Prostate gland (tissue), 2 donors: ENCODE measurements at places on chromosomes 6 and 20. TPM values are rescaled to one million over a fixed set of nuclear protein-coding genes. Genes with fewer than 3 reads are reported as not detected.

SUN5 gene
- 4.7 TPM for total RNA-seq

MICAL1 gene
- total RNA-seq, result 13.9 TPM

PI16 gene
- total RNA-seq, result 18.0 TPM

PFDN6 gene
- 59.7 TPM for total RNA-seq

SLC22A2 gene
- total RNA-seq, result not detected

PRDM1 gene
- 3.5 TPM for total RNA-seq

GNAS-AS1 gene
- total RNA-seq, result 0.50 TPM

CLIC5 gene
- 3.2 TPM for total RNA-seq

ACTL10 gene
- 8.5 TPM for total RNA-seq

OOEP gene
- total RNA-seq, result 5.8 TPM

FHL5 gene
- total RNA-seq, result 4.9 TPM

CFAP61 gene
- 8.1 TPM for total RNA-seq

BEND6 gene
- total RNA-seq, result 3.2 TPM

MRPS10 gene
- 27.5 TPM for total RNA-seq

PGBD1 gene
- 4.2 TPM for total RNA-seq

NINL gene
- 31.1 TPM for total RNA-seq

SRC gene
- 61.2 TPM for total RNA-seq

HCK gene
- 6.0 TPM for total RNA-seq

DNA sequence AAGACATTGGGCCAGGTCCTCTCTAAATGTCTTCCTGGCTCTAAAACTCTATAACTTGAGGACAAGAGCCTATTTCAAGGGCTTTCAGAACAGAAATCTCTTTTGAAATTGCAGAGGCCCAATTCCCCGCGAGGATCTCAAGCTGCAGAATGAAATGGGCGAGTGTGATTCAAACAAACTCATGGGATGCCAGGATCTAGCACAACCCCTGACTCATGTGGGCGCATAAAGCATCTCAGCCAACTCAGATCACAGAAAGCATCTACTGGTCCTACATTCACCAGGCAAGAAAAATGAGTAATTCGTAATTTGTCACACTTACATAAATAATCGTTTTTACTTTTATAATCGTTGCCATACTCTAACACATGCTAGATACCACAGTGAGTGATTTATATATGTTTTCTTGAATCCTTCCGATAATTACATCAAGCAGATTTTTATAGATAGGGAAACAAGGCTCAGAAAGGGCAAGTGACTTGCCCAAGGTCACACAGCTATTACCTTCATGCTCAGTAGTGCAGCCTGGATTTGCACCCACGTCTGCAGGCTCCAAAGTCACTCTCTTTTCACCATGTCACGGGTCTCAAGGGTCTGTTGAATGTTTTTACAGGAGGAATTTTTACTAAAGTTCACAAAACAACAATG, 26.2 kb downstream of the FOXF2 start:
- DNase-seq, result no peak

DNA sequence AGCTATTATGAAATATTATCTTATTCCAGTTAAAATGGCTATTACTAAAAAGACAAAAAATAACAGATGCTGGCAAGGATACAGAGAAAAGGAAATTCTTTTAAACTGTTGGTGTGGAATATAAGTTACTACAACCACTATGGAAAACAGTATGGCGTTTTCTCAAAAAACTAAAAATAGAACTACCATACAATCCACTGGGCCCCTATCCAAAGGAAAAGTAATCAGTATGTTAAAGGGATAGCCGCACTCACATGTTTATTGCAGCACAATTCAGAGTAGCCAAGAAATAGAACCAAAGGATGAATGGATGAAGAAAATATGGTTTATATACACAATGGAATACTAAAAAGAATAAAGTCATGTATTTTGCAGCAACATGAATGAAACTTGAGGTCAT, 303.8 kb upstream of the ECI2 start:
- DNase-seq, result no peak

- DNase-seq, result no peak
Measured at GRCh38 chr20:33284284-33284683, 1.3 kb downstream of the BPIFB1 start.

- no peak for DNase-seq
Measured at GRCh38 chr6:169236988-169237387, 16.7 kb downstream of the THBS2 start.

DNA sequence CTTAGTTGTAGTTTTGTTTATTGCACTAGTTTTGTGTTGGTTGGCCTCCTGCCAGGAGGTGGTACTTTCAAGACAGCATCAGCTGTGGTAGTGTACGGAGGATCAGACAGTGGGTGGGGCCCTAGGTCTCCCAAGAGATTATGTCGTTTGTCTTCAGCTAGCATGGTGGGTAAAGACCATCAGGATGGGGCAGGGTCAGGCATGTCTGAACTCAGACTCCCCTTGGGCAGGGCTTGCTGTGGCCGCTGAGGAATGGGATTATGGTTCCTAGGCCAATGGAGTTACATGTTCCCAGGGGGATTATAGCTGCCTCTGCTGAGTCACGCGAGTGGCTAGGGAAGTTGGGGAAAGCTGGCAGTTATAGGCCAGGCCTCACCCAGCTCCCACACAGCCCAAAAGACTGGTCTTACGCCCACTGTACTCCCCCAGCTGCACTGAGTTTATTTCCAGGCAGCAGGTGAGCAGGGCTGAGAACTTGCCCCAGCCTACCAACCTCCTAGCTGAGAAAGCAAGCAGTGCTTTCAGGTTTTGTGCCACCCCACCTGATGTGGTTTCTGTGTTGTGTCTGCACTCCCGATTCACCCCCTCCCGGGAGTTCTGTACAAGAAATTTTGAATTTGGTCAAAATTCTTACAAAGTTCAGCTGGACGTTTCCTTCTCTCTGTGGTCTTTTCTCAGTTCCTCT, 24.7 kb downstream of the ZSCAN31 start:
- no peak for DNase-seq

DNA sequence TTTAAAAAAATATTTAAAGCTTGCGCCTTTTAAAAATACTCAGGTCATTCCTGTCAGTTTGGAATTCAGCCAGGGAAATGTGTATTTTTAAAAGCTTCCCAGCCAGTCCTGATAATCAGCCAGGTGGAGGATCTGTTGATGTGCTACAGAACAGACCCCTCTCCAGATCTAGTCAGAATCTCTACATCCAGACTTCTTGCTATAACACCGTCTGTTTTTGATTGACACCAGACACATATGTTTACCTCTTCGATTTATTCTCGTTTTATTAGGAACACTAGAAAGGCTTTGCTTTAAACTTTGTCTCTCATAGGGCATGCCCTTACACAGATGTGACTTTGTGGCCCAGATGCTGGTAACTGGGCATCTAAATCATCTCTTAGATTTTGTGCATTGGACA, 11.7 kb downstream of the PARD6B start:
- no peak for DNase-seq

- peak; percentile 45 for DNase-seq
Measured at GRCh38 chr20:9068841-9069663, at the start of gene PLCB4. PLCB4 (plus strand) TSS chr20:9069087; CDS start chr20:9307815, 238,728 bp downstream.

- DNase-seq, result peak; percentile 57
Measured at GRCh38 chr20:1802385-1803060, 92.7 kb upstream of the SIRPA start.

DNA sequence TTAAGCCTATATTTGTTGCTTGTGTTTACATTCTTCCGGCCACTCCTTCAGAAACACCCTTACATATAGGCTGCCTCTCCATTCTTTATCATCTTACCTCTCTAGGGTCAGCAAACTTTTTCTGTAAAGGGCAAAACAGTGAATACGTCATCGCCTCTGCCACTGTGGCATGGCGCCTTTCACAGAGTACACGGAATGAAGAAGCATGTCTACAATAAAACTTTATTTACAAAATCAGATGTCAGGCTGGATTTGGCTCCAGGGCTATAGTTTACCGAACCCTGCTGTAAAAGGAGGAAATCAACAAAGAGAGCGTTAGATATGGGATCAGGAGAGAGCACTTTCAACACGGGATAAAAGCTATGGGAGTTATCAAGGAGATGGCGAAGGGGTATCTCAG, 9.3 kb upstream of the NCR2 start:
- DNase-seq, result no peak

- no peak for DNase-seq
Measured at GRCh38 chr6:85157311-85157710, 292.6 kb upstream of the NT5E start.

DNA sequence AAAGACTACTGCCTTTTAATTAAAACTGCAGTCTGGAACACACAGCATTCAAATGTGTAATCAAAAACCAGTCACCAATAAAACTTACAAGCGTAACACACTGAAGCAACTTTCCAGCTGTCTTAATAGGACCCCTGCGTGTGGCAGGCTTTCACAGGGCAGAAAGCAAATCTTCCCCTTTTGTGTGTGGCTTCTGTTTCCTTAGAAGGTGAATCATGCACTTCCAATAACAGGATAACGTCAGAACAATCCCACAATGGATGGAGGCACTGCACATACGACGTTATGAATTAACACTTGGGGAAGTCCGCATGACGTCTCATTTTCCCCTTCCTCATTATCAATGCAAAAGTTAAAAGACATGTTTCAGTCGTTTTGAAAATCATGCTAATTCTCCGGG, 44.8 kb downstream of the INSM1 start:
- DNase-seq, result no peak

GRCh38 chr6:20490591-20490990, 43.7 kb upstream of the CDKAL1 start:
- DNase-seq, result no peak

DNA sequence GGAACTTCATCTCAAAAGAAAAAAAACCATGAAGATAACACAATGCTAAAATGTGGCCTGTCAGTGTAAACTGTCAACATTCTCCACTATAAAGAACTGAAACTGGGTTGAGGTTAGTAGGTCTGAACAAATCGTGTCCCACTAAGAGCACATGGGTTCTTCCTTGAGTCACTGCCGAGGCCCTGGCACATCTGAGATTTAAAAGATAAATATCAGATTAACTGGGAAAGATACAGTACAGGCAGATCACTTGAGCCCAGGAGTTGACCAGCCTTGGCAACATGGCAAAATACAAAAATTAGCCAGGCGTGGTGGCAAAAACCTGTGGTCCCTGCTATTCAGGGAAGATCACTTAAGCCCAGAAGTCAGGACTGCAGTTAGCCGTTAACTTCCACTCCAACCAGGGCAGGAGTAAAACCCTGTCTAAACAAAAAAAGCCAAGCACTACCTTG, 5.6 kb downstream of the EEF1A1 start:
- DNase-seq, result no peak

DNA sequence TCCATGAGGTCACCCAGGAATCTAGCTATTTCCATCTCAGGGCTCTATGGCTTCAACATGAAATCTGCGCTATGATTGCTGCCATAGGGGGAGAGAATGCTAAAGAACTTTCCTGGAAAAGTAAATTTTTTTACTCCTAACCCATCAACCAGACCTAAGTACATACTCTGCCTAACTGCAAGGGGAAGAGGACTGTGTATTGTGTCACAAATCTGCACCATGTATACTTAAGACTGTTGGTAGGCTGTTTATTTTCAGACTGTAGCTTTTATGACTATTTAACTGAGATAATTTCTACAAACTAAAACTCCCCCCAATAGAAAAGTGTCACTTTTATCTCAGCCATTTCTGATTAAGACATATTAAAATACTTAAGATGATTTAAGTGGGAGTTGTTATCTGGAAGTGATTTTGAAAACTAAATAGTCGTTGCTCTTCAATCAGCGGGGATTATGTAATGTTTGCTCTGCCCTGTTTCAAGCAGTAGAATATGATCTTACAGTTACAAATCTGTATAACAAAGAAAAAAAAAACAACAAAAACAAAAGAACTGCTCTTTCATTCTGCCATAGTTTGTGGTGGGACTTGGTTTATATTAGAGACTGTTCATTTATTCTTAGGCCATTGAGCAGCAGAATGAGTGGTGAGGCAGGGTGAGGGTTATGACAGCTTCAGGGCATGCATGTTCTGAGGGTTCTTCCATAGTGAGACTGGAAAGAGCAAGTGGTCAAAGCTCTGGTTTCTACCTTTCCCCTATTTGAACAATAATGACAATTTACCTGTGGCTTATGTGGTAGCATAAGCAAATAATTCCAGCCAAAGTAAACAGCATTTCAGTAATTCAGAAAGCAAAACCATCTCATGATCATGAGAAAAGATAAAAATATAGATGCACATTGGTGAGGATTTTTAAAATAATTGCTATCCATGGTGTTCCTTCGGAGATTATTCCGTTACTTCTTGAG, 126.3 kb upstream of the CEP162 start:
- DNase-seq, result no peak

- no peak for DNase-seq
Measured at GRCh38 chr6:2820415-2820814, 21.2 kb downstream of the SERPINB1 start.

DNA sequence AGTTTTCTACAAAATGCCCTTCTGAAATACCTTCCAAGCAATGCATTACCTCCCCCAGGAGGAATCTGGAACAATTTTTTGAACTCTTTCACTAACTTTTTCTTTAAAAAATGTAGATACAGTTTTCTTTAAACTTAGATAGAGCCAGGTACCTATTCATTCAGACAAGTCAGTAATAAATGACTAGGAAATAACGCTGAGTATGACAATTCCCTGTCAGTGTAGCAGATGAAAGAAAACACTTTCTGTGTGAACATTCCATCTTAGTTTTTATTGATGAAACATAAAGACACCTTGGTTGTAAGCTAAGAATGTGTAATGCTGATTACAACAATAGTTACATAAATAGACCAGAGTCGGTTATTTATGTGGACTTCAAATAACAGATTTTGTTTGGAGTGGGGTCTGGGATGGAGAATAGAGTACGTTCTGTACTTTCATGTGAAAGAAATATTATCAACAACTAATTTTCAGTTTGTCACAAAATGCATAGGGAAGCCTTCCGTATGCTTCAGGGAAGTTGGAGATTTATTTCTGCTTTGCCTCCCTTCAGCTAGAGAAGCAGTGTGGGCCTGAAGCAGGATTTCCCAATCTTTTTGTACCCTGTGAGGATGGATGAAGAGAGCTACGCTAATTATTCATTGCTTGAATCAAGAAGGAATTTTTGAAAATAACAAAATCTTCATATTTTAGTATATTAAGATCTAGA, 19.2 kb upstream of the QKI start:
- DNase-seq, result no peak

DNA sequence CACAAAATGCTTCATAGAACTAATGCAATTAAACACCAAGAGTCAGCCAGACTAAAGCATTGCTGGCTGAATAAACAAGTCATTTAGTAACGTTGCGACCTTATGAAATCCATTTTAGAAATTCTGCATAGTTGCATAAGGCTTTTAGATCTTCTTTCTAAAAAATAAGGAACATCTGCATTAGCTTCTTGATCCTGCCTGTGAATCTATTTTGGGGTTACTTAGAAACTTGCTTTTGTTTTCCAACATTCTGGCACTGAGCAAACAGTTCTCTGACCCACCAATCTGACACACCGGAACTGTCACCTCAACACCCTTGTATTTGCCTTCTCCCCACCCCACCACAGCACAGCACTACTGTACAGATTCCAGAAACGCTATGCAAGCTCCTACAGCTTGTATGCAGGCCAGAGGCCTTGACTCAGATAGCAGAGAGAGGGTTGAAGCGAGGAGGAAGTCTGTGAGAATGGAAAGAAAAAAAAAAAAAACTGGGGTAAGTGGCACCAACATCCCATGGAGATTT, 55.0 kb downstream of the KIF13A start:
- DNase-seq, result no peak

DNA sequence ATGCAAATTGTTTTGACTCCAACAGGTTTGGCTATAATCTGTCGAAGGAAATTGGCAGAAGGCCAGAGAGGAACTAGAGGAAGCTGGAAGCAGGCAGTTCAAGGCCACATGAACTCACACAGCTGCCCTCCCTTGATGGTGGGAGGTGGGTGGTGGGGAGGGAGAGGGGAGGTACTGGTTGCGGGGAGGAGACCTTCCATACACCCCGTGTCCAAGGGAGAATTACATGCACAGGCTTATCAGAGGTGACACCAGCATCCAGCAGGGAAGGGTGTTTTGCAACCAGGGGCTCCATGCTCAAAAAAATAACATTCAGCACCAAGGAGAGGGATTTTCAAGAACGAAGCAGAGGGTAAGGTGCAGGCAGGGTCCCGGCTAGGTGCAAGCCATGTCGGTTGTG, 9.1 kb downstream of the PRND start:
- no peak for DNase-seq
